CD8-positive, alpha-beta memory T cell (primary cell): ENCODE measurements at places on chromosomes 7 and 10.

DNA sequence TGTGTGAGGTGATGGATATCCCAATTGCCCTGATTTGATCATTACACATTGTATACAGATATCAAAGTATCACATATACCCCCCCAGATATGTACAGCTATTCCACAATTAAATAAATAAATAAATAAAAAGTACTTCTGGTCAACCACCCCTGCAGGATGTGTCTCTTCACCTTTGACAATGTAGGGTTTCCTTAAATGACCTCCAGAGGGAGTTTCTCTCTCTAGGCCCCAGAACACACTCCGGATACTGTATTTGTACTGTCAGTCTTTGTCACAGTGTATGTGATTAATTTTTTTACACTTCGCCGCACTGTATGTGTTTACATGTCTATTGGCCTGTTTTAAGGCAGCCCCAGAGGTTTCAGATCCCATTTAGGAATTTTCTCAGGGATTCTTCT lies 123.6 kb downstream of the ADCYAP1R1 start:
- DNase-seq = no peak

DNA sequence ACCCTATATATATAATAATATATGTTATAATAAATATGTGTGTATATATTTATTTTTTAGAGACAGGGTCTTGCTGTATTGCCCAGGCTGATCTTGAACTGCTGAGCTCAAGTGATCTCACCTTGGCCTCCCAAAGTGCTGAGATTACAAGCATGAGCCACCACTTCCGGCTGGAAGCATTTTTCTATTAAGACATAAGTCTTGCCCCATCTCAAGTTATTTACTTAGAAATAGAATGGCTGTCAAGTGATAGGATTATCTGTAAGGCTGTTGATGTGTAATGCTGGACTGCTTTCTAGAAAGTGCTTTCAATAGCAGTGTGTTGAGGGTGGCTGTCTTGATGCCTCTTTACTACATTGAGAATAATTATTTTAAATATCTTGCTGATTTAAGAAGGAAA lies 65.2 kb downstream of the ZMYND11 start:
- DNase-seq = no peak

DNA sequence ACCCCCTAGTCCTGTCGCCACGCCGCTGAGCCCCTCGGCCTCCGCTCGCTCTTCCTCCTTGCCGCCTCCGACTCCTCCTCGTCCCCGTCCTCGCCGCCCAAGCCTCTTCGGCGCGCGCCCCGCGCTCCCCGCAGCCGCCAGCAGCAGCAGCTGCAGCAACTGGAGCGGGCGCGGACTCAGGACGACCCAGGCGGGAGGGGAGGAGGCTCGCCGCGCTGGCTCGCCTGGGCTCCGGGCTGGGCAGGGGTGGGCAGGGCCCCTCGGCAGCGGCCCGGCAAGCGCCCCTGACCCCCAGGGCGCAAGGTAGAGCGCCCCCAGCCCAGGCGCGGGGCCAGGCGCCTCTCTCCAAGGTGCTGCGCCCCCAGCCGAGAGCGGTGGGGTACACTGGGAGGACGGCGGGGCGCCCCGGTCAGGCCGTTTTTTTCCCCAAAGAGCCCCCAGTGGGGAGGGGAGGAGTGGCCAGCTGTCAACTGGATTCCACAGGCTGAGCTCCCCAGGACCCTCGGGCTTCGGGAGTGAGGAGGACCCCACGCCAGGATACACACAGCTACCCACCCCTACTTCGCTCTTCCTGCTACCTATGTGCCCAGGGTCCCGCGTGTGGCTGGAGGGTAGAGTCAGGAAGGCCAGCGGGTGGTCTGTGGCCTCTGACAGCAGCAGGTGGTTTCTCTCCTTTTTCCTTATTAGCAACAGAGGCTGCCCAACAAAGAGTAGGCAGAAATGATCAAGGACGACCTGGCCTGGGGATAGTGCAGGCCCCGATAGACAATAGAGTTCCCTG lies 903 bp upstream of the KCNMA1 start:
- no peak for DNase-seq

DNA sequence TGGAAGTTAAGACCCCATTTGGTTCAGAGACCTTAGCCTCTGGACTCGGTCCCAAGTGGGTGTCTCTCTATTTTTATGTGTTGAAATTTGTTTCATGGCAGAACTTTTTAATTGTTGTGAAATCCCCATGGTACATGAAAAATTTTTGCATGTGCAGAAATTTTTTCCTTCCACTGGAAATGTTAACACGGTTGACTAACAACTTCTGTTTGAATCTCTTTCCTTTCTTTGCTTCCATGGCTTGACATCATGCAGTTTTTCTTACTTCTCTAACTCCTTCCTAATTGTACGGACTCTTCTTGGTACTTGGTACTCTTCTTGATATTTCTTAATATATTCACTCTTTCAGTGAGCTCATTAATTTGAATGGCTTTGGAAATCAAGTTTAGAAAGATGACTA lies 18.3 kb downstream of the MDFIC start:
- no peak for DNase-seq

DNA sequence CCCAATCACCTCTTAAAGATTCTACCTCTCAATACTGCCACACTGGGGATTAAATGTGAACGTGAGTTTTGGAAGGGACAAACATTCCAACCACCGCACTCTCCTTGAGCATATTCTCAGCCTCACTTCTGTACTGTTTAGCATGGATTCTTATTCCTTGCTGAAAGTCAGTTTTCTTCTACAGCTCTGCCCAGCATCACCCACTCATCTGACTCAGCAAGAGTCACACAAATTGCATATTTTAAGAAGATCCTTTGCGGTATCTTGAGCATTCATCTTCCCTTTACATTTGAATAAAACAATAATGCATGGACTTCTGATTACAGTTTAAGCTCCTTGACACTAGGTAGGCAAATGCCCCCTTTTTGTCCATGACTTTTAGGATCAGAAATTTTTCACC lies 251.6 kb upstream of the MKLN1 start:
- no peak for DNase-seq

DNA sequence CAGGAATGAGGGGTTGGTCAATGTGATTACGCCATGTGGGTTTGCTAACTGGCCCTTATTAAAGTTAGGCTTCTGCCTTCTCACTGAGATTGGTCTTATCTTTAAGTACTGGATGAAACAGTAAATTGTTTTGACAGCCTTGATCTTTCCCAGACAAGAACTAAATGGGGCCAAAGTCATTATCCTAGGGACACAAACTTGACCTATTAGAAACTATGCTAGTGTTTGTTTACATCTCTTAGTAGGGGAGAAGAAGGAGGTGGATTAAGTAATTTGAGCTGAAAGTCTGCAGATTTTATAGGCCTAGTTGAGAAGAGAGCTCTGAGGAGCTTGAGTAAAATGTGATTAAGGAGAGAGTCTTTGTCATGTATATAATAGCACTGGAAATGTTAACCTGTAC lies 386.9 kb downstream of the HTR7 start:
- no peak for DNase-seq

DNA sequence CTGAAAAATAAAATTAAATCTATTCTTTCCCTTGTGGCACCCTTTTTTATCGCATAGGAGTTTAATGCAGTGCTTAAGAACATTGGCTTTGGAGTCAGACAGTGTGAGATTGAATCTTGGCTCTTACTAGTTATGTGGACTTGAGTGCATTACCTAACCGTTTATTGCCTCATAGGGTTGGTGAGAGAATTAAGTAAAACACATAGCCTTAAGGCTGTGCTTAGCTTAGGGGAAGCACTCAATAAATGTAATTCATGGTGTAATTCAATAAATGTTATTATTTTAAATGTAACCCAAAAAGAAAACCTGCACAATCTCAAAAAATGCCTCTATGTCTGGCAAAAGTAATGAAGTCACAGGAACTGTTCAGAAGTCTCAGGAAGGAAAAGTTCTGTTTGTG lies 2.7 kb downstream of the STK17A start:
- DNase-seq = peak; percentile 35

- peak; percentile 10 for DNase-seq
These were observed 58.1 kb downstream of the FHIP2A start for GRCh38 chr10:114879541-114880158.

DNA sequence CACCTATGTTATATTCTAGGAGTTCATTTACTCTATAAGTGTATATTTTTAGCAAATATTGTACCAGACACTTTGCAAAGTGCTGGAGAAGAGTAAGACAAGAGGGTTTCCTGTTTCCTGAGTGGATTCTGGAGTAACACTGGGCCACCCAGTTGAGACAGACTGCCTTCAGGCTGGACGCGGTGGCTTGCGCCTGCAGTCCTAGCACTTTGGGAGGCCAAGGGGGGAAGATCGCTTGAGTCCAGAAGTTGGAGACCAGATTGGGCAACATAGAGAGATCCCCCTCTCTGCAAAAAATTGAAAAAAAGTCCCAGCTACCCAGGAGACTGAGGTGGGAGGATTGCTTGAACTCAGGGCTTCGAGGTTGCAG lies 772 bp upstream of the ZSCAN25 start:
- DNase-seq = no peak

DNA sequence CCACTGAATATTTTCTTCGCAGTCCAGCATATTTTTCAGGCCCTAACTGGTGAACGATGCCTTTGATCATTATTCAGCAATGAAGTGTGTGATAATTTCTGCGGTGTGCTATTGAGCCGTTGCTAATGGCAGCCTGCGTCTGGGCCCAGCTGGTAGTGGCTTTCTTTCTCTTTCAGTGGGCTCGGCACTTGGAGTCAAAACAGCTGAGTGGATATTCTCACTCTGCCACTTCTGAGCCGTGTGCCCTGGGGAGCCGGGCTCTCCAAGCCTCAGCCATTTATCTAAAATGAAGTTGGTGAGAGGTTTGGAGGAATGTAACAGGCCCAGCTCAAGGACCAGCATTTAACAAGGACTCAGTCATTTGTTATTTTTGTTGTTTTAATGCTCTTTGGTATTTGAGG lies 87.5 kb upstream of the IFRD1 start:
- no peak for DNase-seq

DNA sequence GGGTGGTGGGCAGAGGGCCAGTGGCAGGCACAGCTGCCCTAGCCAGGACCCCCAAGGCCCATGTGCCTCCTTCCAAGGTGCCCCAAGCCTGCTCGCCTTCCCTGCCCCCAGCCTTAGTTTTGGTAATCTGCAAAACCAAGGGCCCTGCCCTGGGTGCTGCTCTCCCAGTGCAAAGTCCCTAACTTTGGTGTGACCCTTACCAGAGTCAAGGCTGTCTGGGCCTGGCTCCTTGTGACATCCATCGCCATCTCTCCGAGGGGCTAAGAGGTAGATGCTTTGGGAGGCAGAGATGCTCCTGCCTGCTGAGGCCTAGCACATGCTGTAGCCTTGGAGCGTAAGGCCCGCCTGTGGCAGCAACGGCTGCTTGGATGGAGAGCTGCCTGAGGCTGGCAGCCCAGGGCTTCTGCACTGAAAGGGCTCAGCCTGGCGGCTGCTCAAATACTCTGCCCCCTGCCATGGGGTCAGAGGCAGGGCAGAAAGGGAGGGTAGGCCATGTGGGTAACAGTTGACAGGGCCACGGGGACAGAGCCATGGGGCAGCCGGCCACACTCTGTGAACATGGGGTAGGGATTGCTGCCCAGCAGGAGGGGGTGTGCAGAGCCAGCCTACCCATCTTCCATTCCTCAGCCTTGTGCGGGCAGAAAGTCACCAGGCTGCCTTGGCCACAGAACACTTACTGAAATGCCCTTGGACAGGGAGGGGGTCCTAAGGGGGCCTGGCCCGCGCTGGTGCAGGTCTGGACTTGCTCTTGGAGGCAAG lies 17.9 kb upstream of the MYL7 start:
- DNase-seq = no peak

GRCh38 chr10:133324198-133324792 lies 12.4 kb downstream of the CALY start:
- DNase-seq = peak; percentile 75

GRCh38 chr7:132743974-132744373 lies 167.7 kb upstream of the PLXNA4 start:
- no peak for DNase-seq

GRCh38 chr10:118820326-118821116 lies 65.8 kb upstream of the CACUL1 start:
- no peak for DNase-seq

DNA sequence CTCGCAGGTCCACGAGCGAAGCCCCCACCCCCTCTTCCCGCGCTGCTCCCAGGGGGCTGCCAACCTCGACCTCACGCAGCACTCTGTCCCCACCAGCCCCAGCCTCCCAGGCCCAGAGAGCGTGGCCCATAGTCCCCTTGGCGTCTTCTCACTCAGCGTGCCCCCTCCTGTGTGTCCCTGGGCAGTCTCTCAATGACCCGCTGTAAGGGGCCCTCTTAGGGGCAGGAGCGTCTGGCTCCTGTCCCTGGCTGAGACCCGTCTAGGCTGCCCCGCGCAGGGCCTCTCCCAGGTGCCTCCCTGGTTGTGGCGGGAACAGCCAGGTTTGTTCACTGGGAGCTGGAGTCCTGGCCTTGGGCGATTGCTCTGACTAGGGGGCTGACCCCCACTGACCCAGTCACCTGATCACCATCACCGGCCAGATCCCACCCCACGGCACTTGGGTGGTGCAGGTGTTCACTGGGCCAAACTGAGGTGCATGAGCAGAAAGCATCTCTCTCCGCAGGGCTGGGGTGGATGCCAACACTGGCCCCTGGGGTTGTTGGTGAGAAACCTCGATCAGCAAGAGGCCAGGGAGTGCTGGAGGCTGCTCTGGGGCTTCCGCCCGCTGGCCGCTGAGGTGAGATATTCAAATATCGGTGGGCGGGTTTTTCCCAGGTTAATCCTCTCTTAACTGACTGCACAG lies 12.6 kb upstream of the WDFY4 start:
- DNase-seq = no peak

- DNase-seq = no peak
These were observed 5.1 kb downstream of the GNA12 start for GRCh38 chr7:2838873-2839578.

GRCh38 chr10:46226900-46227558 lies 59.8 kb upstream of the ANTXRL start:
- no peak for DNase-seq

GRCh38 chr7:137443616-137444015 lies 100.1 kb upstream of the PTN start:
- DNase-seq = no peak

GRCh38 chr10:132873395-132873794 lies 69.0 kb downstream of the CFAP46 start:
- DNase-seq = no peak

- no peak for DNase-seq
These were observed 105.6 kb downstream of the CDK6 start for GRCh38 chr7:92730808-92731207.
